ENCODE measurements at places on chromosomes 3 and 15.

DNA sequence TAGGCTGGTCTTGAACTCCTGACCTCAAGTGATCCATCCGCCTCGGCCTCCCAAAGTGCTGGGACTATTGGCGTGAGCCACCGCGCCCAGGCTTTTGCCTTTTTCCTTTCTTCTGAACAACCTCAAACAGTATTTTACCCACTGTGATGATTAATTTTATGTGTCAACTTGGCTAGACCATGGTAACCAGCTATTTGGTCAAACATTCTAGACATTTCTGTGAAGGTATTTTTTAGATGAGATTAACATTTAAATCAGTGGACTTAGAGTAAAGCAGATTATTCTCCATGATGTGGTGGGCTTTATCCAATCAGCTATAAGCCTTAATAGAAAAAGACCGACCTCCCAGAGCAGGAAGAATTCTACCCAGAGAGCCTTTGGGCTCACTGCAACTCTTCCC is 6.0 kb downstream of the SPATA12 start:
- no peak for DNase-seq

- peak; percentile 1 for DNase-seq
Observed at GRCh38 chr3:126245811-126246727, 65.7 kb upstream of the ALDH1L1 start.

DNA sequence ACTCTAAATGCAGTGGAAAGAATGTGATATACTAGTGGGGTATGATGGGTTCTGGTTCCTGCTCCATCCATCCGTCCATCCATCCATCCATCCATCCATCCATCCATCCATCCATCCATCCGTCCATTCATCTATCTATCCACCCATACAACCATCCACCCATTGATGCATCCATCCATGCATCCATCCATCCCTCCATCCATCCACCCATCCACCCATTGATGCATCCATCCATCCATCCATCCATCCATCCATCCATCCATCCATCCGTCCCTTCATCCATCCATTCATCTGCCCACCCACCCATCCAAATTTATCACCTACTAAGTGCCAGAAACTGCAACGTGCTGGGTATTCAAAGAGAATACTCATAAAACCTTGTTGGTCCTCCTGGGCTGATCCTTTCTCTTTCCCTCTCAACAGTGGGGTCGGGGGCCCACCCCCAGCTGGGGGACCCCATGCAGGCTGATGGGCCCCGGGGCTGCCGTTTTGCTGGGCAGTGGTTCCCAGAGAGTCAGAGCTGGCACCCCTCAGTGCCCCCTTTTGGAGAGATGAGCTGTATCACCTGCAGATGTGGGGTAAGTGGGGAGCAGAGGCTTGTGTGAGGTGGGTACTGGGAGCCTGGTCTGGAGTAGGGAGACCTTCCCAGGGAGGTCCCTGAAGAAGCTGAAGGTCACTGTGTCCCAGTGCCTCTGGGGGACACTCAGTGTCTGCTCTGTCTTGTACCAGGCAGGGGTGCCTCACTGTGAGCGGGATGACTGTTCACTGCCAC is 8.5 kb downstream of the CHRD start:
- DNase-seq: no peak

GRCh38 chr3:173823911-173824460 is 426.4 kb downstream of the NLGN1 start:
- no peak for DNase-seq

DNA sequence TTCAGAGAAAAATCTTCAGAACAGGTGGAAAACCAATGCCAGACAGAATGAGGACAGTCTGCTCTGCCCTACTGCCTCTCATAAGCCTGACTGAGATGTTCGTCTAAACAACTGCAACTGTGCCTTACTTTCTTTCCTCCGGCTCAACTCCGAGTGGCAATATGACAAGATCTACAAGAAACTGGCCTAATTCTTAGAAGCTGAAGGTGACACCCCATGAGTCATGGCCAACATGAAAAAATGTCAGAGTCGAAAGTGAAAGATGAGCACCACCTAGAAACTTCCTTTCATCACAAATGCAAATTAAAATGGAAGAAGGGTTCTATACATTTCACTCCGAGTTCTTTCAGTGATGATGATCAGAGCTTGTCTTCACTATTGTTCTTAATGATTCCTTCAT is 12.9 kb downstream of the PCYT1A start:
- no peak for DNase-seq

DNA sequence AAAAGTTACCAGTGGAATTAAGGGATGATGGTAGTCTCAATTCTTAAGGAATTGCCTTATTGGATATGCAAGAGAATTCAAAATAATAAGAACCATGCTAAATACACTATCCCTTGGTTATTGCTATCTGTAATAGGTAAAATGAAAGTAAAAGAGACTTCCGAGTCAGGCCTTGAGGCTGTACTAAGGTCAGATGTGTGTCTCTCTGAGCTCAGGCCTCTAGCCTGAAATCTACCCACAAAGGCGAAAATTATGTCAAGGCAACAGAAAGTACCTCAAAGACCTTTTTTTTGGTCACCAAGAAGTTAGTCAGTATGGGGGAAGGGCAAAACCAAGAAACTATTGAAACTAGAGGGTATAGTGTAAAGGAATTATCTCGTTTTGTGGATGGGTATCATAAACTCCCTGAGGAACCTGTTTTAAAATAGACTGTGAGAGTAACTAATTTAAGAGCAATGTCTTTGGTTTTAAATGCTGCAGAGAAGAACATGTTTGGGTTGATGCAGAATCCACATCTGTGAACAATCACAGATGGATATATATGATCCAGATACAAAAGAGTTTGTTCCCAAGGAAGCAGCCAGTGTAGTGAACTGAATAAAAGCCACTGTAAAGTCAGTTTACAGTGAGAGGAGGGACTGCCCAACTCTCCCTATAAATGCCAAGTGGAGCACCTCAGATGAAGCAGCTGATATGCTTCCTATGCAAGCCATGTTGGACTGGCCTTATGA is 382.3 kb upstream of the SEMA6D start:
- DNase-seq: no peak

DNA sequence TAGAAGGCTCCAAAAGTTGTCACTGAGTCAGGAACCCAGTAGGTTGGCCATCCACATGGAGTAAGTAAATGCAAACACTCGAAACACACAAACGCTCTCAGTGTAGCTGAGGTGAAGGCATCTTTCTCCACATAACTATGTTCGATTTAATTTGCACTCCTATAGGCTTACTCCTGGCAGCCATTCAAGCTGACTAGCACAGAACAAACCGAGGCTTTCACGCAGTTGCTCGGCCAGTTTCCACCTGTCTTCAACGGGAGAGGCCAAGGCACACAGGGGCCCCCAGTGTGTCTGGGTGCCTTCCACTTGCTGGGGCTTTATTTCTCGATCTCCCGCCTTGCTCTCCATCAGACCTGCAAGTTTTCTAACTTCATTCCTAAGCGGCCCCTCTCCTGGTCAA is 18.9 kb downstream of the RGMA start:
- no peak for DNase-seq

GRCh38 chr3:8540456-8540855 is 38.8 kb downstream of the LMCD1 start:
- no peak for DNase-seq

DNA sequence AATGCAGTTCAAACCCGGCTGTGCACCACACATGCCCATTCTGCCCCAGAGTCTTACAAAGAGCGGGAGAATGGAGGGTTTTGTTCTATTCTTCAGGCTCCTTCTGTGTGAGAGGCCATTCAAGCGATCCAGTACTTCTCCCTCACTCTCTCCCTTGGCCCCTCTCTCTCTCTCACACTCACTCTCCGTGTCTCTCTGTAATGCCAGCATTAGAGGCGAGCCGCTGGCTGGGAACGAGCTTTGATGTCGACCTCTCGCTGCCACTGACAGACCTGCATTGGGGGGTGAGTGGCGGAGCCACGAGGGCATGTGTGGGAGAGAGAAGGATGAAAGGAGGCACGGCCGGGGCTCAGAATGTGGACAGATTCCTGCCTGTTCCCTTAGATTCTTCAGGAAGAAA is 231.7 kb upstream of the ARRDC4 start:
- no peak for DNase-seq

GRCh38 chr15:100341239-100341749 is 481 bp downstream of the ADAMTS17 start:
- no peak for DNase-seq

DNA sequence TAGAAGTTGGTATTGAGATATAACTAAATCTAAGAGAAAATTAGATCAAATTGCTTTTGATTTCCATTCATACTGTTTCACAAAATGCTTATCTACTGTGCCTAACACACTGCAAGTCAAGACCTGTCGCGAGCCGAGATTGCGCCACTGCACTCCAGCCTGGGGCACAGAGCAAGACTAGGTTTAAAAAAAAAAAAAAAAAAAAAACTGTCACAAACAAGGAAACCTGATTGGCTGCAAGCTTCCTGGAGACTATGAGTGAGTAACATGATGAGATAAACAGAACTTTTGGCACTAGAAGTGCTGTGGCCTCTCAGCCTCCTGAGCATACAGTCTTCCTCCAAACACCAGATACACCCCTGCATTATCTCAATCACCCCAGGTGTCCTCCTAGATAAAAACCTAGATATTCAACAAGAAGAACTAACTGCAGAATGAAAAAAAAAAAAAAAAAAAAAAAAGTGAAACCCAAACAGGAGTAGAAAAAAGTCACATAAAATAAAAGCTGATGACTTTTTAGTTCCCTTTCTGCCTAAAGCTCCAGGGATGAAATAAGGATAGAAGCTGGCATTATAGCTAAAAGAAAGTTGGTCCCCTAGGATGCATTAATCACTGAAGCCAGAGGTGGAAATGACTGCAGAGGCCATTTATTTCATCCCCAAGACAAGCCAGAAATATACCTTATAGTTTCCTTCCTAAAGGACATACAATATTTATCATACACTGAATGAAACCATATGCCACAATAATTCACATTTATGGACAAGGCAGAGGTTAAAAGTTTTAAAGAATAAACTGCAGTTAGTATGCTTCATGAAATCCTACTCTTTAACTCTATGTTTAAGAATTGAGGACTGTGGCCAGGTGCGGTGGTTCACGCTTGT is 82.4 kb downstream of the P3H2 start:
- DNase-seq: no peak

DNA sequence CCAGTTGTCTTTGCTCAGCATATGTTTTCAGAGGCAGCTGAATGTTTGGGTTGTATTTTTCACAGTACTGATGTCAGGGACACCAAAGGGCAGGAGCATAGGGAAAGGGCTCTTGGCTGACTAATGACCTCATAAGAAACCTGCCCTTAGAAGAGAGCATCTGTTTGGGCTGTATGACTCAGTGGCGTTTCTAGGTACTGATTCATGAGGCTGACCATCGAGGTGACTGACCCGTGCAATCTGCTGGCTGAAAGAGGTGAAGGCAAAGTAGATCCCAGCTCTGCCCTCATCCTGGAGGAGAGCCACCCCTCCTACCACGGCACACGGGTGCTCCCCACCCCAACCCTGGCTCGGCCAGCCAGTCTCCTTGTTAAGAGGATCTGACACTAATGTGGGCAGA is 8.3 kb downstream of the LMCD1 start:
- no peak for DNase-seq

GRCh38 chr15:94075349-94075748 is 156.0 kb upstream of the MCTP2 start:
- DNase-seq: no peak

GRCh38 chr3:25117005-25117593 is 311.0 kb upstream of the RARB start:
- no peak for DNase-seq

GRCh38 chr3:133463347-133463860 is 63.5 kb downstream of the BFSP2 start:
- DNase-seq: no peak

DNA sequence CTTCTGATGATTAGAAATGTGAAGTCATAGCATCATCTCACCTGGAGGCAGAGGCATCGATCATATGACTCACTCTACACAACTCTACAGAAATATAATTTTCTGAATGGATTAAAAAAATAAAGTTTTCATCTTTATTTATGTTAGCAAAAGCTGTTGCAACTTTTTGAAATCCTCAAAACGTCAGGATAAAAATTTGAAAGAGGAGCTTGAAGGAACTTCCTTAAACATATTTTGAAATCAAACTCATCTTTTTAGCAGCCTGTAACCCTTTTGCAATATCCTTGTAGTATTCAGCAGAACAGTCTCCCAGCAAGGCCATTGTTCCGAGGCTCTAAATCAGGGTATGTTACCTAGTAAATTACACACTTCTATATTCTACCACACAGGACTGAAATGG is 985.4 kb downstream of the PLOD2 start:
- DNase-seq: no peak

DNA sequence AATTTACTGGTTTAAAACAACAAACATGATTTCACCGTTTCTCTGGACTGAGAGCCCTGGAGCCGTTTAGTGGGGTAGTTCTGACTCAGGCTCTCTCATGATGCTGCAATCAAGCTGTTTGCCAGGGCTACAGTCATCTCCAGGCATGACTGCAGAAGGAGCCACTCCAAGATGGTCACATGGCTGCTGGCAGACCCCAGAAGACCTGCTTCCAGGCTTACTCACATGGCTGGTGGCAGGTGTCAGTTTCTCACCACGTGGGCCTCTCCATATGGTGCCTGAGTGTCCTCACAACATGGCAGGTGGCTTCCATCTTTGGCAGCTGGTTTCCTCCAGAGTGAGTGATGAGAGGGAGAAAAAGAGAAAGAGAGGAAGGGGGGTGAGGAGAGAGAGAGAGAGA is 378.3 kb upstream of the RGMA start:
- DNase-seq: no peak

GRCh38 chr3:172869368-172869771 is 118.8 kb downstream of the ECT2 start:
- no peak for DNase-seq

GRCh38 chr3:46406443-46406787 is 451 bp downstream of the CCR5AS start:
- DNase-seq: no peak

GRCh38 chr3:149377408-149378364 is at the start of gene TM4SF1:
Gene TM4SF1, minus strand, starts transcription at chr3:149377649. Its CDS starts 102 bp downstream, at chr3:149377547.
- DNase-seq: no peak

GRCh38 chr15:40929660-40930429 is 705 bp downstream of the DLL4 start:
- no peak for DNase-seq

DNA sequence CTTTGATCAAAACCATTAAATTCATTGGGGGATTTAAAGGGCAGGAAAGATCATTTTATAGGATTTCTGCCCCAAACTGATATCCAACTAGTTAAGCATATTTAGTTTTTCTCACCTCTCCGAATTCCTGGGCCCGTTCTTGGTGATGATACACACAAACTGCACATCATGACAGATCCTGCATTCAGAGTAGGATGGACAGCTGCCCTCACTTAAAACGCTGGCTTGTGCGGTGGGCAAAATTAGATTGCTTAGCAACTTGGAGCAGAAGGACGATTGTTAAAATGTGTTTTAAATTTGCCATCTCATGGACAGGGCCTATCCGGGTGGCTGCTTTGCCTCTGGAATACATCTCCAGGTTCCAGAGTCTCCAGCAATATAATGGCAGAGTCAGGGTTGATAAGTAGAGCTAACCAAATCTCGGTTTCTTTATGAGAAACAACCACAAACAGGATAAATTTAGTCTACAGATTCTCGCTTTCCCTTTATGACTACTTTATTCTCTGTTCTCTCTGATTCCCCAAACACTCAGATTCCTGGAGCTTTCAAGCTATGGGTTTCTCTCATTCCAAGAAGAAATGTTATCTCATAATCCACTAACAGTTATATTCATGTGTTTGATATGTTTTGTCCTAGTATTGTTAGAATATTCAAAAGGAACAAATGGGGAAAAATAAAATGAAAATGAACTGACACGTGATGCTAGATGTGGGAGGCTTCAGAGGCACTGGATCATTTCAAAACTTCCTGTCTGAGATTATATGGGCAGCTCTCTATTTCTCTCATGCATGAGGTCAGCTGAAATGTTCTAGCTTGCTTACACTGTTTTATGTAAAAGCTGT is 1014.1 kb upstream of the SEMA6D start:
- DNase-seq: no peak

GRCh38 chr3:166304584-166304983 is 467.4 kb upstream of the BCHE start:
- DNase-seq: no peak

Data from NCI-H1417 treated with DMSO at 0.1 percent for 48 hours (cell line).